ENCODE measurements at places on chromosomes 1 and 21.

- DNase-seq, result no peak
Measured at GRCh38 chr21:38470755-38471154, 27.5 kb downstream of the ERG start.

DNA sequence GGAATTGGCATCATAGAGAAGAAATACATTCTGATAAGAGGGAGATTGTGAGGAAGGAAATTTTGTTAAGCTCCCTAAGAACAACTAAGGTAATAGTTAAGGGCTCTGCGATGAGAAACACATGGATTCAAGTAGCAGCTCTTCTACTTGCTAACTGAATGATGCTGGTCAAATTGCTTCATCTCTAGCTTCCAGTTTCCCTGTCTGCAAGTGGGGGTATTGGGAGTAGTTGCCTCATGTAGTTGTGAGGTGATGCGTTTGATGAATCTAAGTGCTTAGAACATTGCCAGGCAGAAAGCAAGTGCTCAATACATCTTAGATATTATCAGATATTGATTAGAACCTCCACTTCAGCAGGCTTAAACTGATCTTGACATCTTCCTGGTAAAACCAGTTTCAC lies 84.8 kb downstream of the CD58 start:
- DNase-seq, result no peak

DNA sequence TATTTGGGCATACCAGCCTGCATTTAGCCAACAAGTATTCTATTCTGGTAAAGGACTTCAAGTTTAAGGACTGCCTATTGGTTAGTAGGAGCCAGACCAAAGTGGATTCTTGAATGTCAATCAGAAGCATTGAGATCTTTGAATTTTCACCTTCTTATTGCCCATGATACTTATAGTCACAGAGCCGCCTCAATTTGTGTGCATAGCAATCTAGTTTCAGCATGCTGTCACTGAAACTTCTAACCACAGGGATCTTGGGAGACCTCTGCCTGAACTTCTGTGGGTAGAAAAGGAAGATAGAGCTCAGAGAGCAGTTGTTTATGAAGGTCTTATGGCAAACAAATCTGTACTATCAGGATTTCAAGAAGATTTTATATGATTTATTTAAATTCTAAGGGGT lies 501.4 kb upstream of the USP24 start:
- DNase-seq, result no peak

- no peak for DNase-seq
Measured at GRCh38 chr1:232280910-232281309, 349.0 kb downstream of the SIPA1L2 start.

DNA sequence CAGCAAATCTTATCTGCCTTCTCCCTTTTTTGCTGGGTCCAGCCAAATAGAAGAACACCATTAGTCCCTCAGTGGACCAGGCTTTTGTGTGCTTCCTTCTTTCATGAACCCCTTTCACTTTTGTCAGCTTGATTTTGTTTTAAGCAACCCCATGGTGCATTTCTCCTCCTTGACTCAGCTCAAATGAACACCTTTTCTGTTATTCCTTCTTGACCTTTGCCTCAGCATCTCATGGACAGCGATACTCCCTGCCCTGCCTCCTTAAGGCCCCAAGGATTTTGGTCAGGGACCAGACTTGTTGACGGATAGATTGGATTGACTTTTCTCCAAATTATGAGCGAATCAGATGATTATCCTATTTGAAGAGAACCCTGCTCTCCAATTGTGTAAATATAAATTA lies 356.6 kb upstream of the USP24 start:
- DNase-seq, result no peak

DNA sequence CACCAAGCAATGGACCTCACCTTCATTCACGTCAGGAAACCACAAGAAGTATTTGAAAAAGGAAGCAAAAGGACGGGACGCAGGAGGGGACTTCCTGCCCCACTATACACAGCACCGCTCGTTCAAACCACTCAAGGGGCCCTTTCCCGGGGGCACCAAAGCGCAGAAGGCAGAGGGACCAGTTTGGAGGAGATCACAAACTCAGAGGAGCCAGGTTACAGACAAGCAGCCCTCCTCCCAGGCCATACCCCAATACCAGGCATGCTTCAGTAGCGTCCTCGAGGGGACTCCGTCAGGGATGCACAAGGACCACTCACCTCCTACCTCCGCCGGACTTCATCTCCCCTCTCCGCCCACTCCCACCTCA lies 685 bp downstream of the CRTC2 start:
- no peak for DNase-seq

DNA sequence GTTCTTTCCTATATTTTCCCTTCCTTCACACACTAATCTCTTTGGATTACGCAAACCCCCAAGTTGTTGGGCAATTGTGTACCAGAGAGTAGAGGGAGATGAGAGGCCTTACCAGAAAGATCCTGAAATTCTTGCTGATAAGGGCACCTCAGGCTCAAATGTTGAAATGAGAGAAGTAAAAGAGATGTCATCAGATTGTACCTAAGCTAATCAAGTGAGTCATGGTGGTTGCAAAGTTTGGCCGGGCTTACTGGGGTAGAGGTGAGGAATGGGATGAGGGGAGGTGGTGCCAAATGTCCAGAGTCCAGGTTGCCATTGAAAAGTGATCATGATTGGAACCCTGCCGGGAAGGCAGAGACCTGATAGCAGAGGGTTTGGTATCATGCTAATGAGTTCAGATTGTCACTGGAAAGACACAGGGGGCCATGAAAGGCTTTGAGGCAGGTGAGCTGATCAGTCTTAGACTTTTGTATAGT lies 43.1 kb downstream of the OPTC start:
- DNase-seq, result no peak

GRCh38 chr1:113868387-113869083 lies 3.0 kb downstream of the PTPN22 start:
- DNase-seq, result peak; percentile 39

DNA sequence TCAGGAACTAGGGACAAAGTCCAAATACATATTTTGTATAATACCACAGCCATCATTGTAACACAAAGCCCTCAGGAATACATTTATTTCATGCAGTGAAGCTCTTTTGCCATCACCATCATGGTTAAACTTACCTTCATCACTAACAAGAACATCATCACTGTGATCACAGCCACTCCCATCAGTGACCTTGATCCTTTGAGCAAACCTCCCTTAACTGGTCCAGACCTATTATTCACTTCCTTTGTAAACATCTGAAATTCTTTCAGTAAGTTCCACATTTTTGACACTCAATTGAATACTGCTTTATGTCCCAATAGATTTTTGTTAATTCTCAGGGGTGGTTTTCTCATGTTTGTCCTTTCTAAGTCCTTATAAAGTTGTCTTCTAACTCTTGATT lies 16.2 kb upstream of the KPRP start:
- no peak for DNase-seq

DNA sequence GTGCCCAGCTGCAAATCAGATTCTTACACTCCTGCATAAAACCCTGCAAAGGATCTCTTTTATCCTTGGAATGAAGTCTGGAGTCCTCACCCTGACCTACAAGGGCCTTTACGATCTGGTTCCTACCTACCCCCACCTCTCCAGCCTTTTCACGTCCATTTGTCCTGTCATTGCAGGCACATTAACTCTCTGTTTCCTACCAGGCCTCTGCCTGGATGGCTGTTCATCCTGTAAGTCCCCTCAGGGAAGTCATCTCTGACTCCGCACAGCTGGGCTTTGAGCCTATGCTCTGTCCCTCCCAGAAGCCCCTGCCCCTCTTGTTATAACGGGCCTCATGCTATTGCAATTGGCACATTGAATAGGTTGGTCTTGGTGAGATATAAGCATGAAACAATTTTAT lies 96.8 kb upstream of the USP24 start:
- no peak for DNase-seq

Data from activated T-cell treated with anti-CD3 and anti-CD28 coated beads, Interleukin-2, amount 50 U/mL, for 1 hour (primary cell).